ENCODE measurements at places on chromosomes 12 and 14.

- no peak for DNase-seq
These were observed 72.1 kb downstream of the TMTC2 start for GRCh38 chr12:82758749-82759330.

- DNase-seq, result no peak
These were observed 1.8 kb downstream of the COX6A1 start for GRCh38 chr12:120439646-120440247.

DNA sequence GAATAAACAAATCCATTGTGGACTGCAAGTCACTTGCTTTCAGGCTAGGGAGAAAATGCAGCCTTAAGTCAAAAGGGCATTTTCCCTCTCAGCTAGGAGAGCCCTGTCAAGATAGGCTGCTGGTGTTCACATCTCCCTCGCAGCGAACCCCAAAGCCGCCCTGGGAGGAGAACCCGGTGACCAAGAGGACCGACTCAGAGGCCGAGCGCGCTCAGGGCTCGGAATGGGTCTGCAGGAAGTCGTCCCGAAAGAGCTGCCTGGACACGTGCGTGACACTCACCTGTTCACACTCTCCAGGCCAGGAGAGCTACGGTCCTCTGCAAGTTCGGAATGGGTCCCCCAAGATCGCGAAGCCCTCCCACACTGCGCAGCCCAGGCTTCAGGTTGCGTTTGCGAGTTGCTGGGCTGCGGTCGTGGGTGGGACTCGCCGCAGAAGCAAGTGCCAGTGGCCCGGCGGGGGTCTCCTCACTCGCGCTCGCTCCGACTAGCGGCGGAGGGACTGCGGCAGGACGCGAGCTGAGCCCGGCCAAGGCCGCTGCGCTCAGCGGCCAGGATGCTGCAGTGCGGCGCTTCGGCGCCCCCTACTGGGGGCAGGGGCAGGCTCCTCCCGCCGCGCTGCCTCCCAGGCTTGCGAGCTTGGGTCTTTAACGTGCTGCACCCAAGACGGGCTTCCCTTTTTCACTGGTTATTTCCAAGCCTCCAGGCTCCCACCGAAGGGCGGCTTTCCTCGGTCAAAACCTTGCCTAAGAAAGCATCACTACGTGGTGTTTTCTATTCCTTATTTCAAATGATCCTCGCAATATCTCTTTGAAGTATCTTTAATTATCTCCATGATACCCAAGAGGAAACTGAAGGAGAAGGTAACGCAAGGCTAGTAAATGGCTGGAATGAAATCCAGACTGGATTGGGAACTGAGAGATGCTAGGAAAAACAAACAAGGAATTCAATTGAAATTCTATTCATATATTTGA, at the start of gene RERG:
Gene RERG (minus strand): TSS at position 503 of the 971 bp plus-strand sequence. CDS start 3,928 bp downstream, outside the sequence.
- no peak for DNase-seq

GRCh38 chr12:95940514-95940913, 1.9 kb downstream of the CCDC38 start:
- DNase-seq, result no peak

DNA sequence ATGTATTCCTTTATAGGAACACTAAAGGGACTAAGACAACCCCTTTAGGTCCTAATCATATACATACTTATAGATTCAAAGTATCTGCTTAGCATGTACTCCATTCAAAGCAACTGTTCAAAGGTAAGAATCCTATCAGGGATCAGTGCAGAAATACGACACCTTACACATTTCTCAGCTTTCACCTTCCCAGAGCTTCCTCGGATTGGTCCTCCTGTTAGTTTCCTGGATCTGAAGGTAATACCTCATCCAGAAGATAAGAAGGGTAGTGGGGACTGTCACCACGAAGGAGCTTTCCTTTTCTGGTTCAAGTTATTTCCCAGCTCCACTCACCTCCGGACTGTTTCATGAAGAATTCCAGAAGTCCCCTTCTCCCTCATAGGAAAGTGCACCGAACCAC, 38.0 kb downstream of the RCOR1 start:
- DNase-seq, result no peak

DNA sequence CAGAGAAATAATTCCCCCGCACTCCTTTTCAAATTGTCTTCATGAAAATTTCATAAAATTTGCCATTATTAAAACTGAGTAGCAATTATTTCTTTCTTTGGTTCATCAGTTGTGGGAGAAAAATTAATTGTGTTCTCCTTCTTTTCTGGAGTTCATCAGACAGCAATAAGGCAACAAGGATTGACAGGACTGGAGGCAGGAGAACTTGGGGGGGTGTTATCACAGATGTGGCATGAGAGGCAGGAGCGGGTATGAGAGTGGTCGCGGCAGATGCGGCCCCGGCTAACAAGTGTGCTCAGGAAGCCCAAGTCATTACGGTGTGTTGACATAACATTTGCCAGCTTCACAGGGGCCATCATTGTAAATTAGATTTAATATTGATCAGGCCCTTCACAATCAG, 306.6 kb upstream of the TMPO start:
- DNase-seq, result no peak

DNA sequence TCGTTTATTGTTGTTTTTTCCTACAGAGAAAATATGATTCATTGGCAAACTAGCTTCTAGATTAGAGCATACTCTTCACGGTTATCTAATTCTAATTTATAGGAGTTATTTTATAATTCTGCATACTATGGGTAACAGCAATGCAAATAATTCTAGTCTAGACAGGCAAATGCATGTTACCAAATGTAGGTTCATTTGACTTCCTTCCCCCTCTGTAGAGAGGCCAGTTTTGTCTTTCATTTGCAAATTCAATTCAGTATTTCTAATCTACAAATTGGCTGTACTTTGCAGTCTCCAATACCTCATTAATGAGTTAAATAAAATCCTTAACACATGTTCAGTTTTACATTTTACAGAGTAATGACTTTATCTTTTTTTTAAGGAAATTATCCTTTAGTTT, 4.2 kb downstream of the LGMN start:
- DNase-seq, result no peak

- no peak for DNase-seq
These were observed 131.8 kb downstream of the PAWR start for GRCh38 chr12:79558924-79559469.

DNA sequence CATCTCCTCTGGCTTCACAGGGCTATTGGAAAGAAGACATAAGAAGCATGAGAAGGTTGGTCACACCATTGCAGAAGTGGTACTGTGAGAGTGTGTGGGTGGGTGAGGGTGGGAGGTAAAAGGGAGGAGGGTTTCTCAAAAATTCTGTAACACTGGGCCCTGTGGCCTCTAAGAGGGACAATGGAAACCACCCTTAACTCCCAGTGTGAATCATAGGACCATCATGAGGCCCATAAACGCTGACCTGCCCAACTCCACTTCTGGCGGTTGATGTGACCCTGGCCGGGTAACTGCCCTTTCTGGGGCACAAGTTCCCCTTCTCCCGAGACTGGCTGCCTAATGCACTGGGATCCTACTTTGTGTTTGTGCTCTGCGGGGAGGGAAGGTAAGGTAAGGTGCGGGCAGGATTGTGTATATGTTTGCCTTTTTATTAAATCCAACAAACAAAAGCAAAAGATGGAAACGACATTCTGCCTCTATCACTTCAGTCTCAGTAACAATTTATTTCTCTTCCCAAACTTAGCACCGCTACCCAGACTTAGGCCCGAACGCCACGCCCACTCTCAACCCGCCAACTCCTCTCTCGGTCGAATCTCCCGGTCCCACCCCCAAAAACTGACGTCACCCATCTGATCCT, 551 bp downstream of the METTL1 start:
- DNase-seq, result no peak

DNA sequence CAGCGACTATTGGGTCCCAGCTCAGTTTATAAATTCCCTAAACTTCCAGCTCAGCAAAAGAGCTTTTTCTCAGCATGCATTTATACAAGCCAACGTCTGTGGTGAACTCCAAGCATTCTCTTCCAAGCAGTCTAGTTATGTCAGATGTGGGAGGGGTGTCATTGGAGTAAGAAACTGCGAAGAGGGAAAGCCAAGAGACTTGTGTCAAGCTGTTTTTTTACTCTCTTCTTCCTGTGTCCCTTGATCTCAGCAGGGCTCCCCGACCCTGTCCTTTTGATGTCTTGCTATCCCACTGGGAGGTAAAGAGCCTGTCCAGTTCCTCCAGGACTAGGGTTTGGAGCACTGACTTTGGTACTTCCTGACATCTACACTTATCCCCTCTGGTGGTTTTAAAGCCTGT, 69.0 kb downstream of the PPM1H start:
- DNase-seq, result no peak

- DNase-seq, result peak; percentile 8
These were observed 279.3 kb downstream of the MED13L start for GRCh38 chr12:115998119-115998633.

DNA sequence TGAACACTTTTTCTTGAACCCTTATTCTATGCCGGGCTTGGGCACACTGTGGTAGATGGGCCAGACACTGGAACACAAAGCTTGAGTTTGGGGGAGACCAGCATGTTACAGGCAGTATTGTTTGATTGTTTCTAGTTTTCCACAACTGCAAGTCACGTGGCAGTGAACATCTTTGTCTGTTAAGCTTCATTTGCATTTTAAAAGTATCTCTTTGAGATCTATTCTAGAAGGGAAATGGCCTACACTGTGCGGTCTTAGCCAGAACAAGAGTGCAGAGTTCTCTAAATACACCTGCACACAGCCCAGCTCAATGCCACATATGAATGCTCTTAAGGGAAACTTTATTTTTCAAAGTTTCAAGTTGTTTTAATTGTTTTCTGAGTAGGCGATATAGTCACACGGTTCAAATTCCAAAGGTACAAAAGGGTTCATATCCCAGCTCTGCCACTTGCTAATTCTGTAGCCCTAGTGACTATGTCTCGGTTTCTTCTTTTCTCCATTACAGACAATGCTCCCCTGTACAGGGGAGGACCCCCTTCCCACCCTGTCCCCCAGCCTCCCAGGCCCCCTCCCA, 24.9 kb downstream of the RIN3 start:
- no peak for DNase-seq

DNA sequence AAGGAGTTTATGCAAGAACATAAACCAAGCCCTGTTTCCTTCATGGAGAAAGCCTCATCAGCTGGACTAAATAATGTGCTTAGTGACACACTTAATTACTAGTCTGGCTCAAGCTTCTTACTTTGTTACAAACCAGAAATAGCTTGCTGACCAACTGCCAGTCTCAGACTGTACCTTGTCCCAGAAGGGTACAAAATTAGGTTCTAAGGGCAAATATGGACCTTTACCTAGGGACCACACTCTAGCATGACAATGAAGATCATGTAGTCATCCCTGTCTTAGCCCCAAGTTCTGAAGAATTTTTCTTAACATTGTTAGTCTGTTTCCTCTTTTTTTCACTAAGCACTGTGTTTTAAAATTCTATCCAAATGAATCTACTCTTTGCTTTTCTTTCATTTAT, 2.2 kb downstream of the AMN1 start:
- DNase-seq, result no peak

DNA sequence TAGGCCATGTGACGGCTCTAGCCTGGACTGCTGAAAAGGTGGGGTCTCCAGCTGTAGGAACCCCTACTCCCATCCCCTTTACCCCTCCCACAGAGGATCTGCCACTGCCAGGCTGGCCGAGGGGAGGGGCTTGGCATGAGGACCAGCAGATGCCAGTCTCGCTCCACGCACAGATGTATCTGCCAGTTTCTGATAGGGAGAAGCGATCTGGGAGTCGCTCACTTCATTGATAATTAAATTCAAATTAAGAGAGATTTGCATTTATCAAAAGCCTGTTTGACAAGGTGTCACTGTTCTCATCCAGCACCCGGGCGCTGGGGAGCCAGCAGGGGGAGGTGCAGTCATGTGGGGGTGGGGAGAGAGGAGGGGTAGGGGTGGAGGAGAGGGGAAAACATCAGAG, 217.6 kb upstream of the MYL2 start:
- DNase-seq, result no peak

GRCh38 chr12:4943938-4944284, 34.2 kb downstream of the KCNA1 start:
- DNase-seq, result no peak

- no peak for DNase-seq
These were observed 970.4 kb upstream of the TMEM132C start for GRCh38 chr12:127296591-127296990.

DNA sequence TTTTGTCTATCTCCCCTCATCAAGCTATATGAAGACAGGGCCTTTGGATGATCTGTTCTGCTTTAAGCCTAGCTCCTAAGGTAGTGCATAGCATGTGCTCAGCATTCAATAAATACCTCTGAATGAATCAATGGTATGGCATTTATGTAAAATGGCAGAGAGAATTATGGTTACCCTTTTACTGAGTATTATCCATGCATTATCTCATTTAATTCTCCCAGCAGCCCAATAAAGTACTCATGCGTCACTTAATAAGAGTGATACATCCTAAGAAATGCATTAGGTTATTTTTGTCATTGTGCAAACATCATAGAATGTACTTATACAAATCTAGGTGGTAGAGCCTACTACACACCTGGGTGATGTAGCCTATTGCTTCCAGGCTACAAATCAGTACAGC, 269.7 kb downstream of the KSR2 start:
- DNase-seq, result no peak

DNA sequence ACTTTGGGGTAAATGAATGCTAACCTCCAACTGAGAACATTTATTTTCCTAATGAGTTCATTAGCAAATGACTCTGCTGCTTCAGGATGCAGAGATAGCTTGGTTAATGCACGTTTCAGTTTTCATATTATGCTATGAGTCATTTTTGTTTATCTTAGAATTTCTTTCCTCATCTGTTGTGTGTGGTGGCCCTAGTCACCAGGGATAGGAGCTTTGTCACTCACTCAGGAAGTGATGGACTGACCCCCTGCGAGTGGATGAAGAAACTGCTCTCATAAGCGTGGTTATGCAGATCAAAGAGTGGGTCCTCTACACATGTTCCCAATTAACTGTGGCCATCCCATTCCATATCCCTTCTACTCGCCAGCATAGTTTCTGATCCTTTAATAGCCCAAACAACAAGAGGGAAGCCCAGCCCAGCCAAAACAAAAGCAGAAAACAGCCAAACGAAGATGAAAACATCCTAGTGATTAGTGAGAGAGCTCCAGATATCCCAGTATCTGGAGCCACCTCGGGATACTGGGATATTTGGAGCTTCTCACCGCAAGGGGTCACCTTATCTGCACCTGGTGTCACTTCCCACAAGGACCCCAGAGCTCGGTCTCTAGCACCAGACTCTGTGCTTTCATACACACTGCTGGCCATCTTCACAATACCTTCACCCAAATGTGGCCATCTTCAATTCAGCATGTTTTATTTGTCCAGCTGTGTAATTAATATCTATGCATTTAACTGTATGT, 8.6 kb downstream of the TC2N start:
- DNase-seq, result peak; percentile 73
